ENCODE measurements at places on chromosomes 7 and 10. TPM values are rescaled to one million over a fixed set of nuclear protein-coding genes. Genes with fewer than 3 reads are reported as not detected.
A peak's percentile ranks its signal among the peaks of the same experiment; 100 is the strongest.

- H3K27me3 ChIP-seq, result peaks cover 48% of the 10 kb centered on the region
- H3K36me3 ChIP-seq, result no peaks in the 10 kb centered on the region
- H3K4me1 ChIP-seq, result peaks cover 9% of the 10 kb centered on the region
- no peak overlapping the region for H3K27ac ChIP-seq
Observed at GRCh38 chr7:120856621-120857352, 1.2 kb downstream of the TSPAN12 start.

DNA sequence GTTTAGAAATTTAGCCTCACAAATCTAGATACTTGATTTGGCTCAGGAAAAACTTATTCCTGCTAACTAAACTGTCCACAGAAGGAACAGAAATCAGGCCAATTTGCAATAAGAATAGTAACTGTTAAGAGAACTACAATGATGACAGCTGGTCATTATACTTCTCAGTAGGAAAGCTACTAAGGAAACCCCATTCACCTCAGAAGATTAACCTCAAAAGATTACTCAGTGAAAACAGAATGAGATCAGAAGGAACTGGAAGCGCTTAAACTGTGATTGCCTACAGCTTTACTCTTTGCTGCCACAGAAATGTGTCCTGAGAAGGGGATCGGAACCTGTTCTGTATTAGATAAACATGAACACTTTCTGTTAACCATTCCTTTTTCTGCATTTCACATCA lies 24.3 kb upstream of the DNAJB12 start:
- no peak overlapping the region for H3K27ac ChIP-seq
- peaks cover 14% of the 10 kb centered on the region for H3K4me1 ChIP-seq
- DNase-seq, result no peak
- H3K36me3 ChIP-seq, result no peaks in the 10 kb centered on the region
- no peaks in the 10 kb centered on the region for H3K27me3 ChIP-seq

DNA sequence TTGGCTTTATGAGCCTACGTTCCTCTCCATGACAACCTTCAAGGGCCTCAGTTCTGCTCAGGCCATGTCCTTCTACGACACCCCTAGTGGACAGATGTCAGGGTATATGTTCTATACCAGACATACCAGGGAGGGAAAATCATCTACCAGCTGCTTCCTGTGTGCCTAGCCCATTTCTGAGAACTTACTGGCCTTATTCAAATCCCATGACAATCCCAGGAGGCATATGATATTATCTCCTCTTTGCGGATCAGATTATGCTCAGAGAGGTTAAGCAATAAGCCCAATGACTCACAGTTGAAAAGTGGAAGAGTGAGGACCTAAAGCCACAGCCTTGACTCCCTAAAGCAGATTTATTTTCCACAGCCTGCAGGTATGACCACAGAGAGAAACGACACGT lies 139.3 kb downstream of the GLI3 start:
- no peak overlapping the region for H3K4me3 ChIP-seq
- no peaks in the 10 kb centered on the region for H3K4me1 ChIP-seq
- no peak for DNase-seq
- no peaks in the 10 kb centered on the region for H3K27me3 ChIP-seq
- no peak overlapping the region for H3K27ac ChIP-seq
- no peaks in the 10 kb centered on the region for H3K36me3 ChIP-seq

GRCh38 chr10:12512332-12513002 lies 163.1 kb downstream of the CAMK1D start:
- H3K27ac ChIP-seq, result no peak overlapping the region
- no peak for DNase-seq
- H3K27me3 ChIP-seq, result peaks cover 5% of the 10 kb centered on the region
- H3K4me3 ChIP-seq, result no peak overlapping the region

DNA sequence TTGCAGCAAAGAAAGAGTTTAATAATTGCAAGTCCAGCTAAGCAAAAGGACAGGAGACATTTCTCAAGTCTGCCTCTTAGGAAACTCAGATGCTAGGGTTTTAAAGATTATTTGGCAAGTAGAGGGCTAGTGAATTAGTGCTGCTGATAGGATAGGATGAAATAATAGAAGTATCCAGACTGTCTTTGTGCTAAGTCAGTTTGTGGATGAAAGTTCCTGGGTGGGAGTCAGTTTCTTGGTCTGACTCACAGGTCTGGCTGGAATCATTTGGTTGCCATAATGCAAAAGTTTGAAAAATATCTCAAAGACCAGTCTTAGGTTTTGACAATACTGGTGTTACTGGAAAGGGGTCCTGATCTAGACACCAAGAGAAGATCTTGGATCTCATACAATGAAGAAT lies 42.6 kb upstream of the INHBA start:
- H3K4me1 ChIP-seq, result no peaks in the 10 kb centered on the region
- no peaks in the 10 kb centered on the region for H3K36me3 ChIP-seq
- no peak overlapping the region for H3K27ac ChIP-seq
- H3K27me3 ChIP-seq, result peaks cover 7% of the 10 kb centered on the region
- DNase-seq, result no peak

DNA sequence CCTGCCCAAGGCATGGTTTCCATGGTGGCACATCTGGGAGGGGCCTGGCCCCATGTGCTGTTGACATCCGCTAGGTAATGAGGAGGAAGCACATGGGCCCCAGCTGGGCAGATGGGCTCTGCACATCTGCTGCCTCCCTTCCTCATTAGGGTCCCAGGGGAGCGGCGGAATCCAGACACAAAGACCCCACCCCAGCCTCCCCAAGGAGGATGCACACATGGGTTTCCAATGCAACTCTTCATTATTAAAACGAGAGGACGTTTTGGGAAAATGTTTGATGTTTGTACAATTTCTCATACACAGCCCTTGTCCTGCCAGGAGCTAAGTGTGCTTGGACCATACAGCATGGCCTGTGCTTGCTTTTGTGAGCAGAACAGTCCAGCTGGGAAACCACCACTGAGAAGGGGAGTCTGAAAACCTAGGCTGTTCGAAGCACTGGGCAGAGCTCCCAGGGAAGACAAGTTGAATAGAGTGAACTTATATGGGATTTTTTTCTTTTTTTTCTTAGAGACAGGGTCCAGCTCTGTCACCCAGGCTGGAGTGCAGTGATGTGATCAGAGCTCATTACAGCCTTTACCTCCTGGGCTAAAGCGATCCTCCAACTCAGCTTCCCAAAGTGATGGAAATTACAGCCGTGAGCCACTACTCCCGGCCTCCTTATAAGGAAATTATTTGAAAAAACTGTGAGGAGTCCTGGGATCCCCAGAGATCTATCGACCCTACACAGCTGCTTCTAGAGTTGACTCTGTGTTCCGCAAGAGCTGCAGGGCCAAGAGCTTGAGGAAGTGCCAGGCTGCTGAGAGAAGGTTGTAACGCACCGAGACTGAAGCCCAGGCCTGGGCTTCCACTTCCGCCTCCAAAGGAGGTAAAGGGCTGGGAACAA lies 23.4 kb downstream of the FAM107B start:
- H3K27ac ChIP-seq, result no peak overlapping the region
- H3K4me1 ChIP-seq, result no peaks in the 10 kb centered on the region
- H3K27me3 ChIP-seq, result no peaks in the 10 kb centered on the region
- H3K36me3 ChIP-seq, result peaks cover 2% of the 10 kb centered on the region

DNA sequence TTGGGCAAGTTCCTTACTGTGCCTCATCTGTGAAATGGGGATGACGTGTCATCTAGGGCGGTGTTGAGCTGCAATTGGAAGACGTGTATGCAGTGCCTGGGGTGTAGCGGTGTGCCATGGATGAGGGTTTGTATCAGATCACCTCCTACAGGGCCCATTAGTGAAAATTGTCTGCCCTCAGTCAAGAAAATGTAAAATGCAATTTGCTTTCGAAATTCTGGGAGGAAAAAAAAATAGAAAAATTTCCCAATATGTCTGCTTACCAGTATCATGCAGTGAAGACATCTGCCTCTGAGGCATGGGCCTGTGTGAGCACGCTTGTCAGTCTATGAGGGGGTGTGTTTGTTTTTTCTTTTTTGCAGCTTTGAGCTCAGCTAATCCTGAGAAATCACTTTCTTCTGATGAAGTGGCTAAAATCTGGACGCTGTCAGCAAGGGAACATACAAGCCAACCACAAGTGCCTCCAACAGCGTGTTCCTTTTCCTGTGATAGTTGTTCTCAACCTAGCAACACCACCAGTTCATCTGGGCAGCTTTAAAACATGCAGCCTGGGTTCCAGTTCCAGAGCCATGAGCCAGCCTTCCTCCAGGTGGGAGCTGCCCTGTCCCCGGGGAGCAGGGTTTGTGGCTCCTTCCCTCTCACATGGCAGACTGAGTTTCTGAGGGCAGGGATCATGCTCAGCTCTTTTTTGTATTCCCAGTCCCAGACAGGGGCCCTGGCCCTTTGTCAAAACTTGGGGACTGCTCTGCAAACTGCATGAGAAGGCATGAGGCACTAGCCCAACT lies 10.3 kb downstream of the FAM241B start:
- H3K27ac ChIP-seq, result no peak overlapping the region
- H3K36me3 ChIP-seq, result no peaks in the 10 kb centered on the region
- peaks cover 4% of the 10 kb centered on the region for H3K27me3 ChIP-seq
- DNase-seq, result no peak
- no peak overlapping the region for H3K4me3 ChIP-seq

DNA sequence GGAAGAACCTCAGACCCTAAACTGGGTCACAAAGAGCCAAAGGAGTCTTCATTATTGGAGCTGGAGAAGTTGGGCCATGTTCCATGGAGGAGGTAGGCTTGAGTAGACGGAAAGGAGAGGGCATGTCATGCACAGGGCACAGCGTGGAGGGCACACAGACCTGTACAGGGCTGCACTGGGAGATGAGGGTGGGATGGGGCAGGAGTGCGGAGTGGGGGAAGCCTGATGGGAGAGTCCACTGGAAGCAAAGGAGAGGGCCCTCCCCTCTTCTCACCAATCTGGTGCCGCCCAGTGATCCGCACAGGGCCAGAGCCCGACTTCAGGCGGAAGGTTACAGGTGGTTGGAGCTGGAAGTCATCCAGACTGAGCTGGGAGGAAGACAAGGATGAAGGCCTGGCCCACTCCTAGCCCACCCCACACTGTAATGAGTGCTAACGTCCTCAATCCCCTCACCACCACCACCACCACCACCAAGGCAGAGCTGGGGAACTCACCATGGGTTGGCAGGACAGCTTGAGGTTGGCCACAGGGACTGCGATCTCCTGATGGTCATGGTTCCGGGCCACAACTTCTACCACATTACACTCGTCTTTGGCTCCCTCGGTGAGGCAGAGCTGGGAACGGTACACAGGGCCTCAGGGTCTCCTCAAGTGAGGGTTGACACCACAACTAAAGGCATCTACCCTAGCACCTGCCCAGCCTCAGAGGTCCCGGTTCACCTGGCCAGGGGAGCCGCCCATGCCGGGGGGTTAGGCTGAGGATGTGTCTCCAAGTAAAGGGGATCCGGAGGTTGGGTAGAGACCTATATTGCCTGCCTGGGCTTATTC lies 1.0 kb downstream of the NPM3 start:
- peak overlapping the region; percentile 100 for H3K4me3 ChIP-seq
- peak overlapping the region; percentile 98 for H3K27ac ChIP-seq
- peaks cover 13% of the 10 kb centered on the region for H3K27me3 ChIP-seq
- H3K36me3 ChIP-seq, result peaks cover 31% of the 10 kb centered on the region
- H3K4me1 ChIP-seq, result peaks cover 57% of the 10 kb centered on the region
- no peak for DNase-seq

- no peaks in the 10 kb centered on the region for H3K4me1 ChIP-seq
- no peak overlapping the region for H3K4me3 ChIP-seq
- H3K27ac ChIP-seq, result no peak overlapping the region
- no peaks in the 10 kb centered on the region for H3K36me3 ChIP-seq
- H3K27me3 ChIP-seq, result no peaks in the 10 kb centered on the region
Observed at GRCh38 chr7:14158111-14158510, 168.6 kb upstream of the ETV1 start.

- no peaks in the 10 kb centered on the region for H3K36me3 ChIP-seq
- no peak overlapping the region for H3K4me3 ChIP-seq
- no peak for DNase-seq
- peaks cover 4% of the 10 kb centered on the region for H3K27me3 ChIP-seq
- no peak overlapping the region for H3K27ac ChIP-seq
Observed at GRCh38 chr10:10891124-10892082, 126.3 kb upstream of the CELF2 start.

DNA sequence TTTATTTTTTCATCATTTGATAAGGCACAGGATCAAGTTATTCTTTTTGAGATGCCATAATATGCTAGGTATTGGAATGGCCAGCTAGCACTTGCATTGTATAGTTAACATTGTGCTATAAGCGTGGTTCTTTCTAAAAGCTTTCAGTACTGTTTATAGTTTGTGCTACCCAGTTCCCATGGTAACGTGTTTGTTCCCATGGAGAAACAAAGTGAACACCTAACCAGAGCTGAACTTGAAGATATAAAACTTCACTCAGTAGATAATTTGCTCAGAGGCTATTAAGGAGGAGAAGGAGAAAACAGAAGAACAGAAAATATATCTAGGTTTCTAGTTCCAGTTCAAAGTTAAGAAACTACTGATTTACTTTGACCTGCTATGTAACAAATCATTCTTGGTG lies 23.6 kb upstream of the ITGB8 start:
- no peaks in the 10 kb centered on the region for H3K36me3 ChIP-seq
- H3K4me1 ChIP-seq, result no peaks in the 10 kb centered on the region
- H3K4me3 ChIP-seq, result no peak overlapping the region
- no peaks in the 10 kb centered on the region for H3K27me3 ChIP-seq
- H3K27ac ChIP-seq, result no peak overlapping the region
- no peak for DNase-seq

GRCh38 chr10:83373671-83374070 lies 765.6 kb upstream of the GHITM start:
- H3K4me3 ChIP-seq, result no peak overlapping the region
- no peaks in the 10 kb centered on the region for H3K4me1 ChIP-seq
- H3K27ac ChIP-seq, result no peak overlapping the region
- no peaks in the 10 kb centered on the region for H3K36me3 ChIP-seq

DNA sequence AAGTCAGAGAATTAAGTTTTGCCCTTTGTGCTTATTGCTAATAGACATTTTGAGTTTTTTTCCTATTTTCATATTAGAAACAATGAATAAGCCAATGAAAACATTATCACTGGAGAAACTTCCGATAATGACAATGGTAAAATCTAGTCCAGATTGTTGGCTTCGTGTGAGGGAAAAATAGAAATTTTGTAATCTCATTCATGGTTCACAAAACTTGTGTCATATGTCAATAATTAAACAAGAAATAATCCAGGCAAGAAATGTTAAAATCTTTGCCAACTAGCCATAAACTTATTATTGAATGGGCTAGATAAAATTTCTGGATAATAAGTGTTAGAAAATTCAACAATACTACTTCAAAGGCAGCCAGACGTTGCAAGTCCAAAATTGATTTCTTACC lies 36.6 kb downstream of the RNLS start:
- DNase-seq, result no peak
- no peak overlapping the region for H3K4me3 ChIP-seq
- H3K27me3 ChIP-seq, result peaks cover 5% of the 10 kb centered on the region
- H3K27ac ChIP-seq, result no peak overlapping the region
- H3K4me1 ChIP-seq, result no peaks in the 10 kb centered on the region
- no peaks in the 10 kb centered on the region for H3K36me3 ChIP-seq

- no peak overlapping the region for H3K4me3 ChIP-seq
- peaks cover 50% of the 10 kb centered on the region for H3K36me3 ChIP-seq
- DNase-seq, result no peak
- H3K27ac ChIP-seq, result no peak overlapping the region
- no peaks in the 10 kb centered on the region for H3K27me3 ChIP-seq
- H3K4me1 ChIP-seq, result peaks cover 22% of the 10 kb centered on the region
Observed at GRCh38 chr7:35831208-35831607, 30.4 kb downstream of the SEPTIN7 start.

Gene FOXI2
- not detected for total RNA-seq

Gene HSPA14
- total RNA-seq, result 31.4 TPM

Gene ANKRD30A
- total RNA-seq, result not detected

Gene PDAP1
- total RNA-seq, result 104 TPM

Gene COL28A1
- not detected for total RNA-seq

Measured in activated CD8-positive, alpha-beta T cell treated with anti-CD3 and anti-CD28 coated beads, Interleukin-2, amount 10 ng/mL, durations not matched to agents 7 days and 5 days (primary cell).